ENCODE measurements at places on chromosomes 16 and 17. TPM values are rescaled to one million over a fixed set of nuclear protein-coding genes. Genes with fewer than 3 reads are reported as not detected.

DNA sequence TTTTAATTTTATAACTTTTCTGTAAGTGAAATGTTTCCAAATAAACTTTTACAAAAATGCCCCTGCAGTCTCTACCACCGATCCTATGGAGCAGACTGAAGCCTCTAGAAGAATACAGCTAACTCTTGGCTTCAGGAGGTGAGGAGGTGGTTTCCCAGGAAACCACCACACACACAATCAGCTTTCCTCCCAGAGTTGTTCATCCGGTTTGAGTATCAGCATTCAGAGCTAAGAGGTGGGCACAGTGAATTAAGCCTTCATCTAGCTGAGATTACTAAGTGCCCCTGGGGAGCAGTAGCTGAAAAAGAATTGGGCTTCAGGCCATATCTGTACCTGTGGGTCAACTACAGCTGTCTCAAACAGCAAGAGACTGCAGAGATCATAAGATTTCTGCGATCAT lies 139.7 kb downstream of the AATF start:
- peak overlapping the region; percentile 47 for H3K27ac ChIP-seq
- no peaks in the 10 kb centered on the region for H3K27me3 ChIP-seq
- peaks cover 48% of the 10 kb centered on the region for H3K36me3 ChIP-seq

GRCh38 chr17:50248255-50248654 lies 26.0 kb upstream of the TMEM92 start:
- H3K4me3 ChIP-seq = no peak overlapping the region
- no peaks in the 10 kb centered on the region for H3K36me3 ChIP-seq

DNA sequence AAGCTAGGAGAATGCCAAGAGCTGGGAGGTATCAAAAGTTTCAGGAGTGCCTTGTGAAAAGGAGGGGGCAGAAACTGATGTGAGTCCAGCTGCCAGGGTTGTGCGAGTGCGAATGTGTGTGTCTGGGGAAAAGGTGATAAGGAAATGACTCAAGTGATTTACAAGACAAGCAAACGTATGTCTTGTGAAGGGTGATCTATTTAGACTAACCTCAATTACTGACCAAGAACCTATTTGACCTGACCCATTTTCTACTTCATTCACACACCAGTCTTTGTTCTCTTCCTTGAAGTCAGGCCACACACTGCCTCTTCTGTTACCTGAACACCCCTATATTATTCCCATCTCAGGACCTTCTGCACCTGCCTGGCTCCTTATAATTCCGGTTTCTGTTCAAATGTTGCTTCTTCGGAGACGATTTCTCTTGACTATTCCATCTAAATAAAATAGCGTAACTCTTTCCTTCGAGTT lies 1.0 kb downstream of the GDE1 start:
- peak overlapping the region; percentile 89 for H3K27ac ChIP-seq
- peak; percentile 37 for DNase-seq
- H3K4me3 ChIP-seq = peak overlapping the region; percentile 89
- peaks cover 18% of the 10 kb centered on the region for H3K36me3 ChIP-seq

DNA sequence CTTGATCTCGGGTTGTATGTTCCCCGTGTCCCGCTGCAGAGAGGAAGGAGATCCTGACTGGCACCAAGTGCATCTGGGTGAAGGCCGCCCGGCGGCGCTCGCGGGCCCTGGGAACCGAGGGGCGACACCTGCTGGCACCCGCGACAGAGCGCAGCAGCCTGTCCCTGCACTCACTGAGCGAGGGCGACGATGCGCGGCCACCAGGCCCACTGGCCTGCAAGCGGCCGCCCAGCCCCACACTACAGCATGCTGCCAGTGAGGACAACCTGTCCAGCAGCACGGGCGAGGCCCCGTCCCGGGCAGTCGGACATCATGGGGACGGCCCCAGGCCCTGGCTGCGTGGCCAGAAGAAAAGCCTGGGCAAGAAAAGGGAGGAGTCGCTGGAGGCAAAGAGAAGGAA lies 7.5 kb downstream of the BTBD17 start:
- no peaks in the 10 kb centered on the region for H3K36me3 ChIP-seq
- H3K4me1 ChIP-seq = peaks cover 6% of the 10 kb centered on the region
- H3K27me3 ChIP-seq = peaks cover 55% of the 10 kb centered on the region
- H3K27ac ChIP-seq = no peak overlapping the region

DNA sequence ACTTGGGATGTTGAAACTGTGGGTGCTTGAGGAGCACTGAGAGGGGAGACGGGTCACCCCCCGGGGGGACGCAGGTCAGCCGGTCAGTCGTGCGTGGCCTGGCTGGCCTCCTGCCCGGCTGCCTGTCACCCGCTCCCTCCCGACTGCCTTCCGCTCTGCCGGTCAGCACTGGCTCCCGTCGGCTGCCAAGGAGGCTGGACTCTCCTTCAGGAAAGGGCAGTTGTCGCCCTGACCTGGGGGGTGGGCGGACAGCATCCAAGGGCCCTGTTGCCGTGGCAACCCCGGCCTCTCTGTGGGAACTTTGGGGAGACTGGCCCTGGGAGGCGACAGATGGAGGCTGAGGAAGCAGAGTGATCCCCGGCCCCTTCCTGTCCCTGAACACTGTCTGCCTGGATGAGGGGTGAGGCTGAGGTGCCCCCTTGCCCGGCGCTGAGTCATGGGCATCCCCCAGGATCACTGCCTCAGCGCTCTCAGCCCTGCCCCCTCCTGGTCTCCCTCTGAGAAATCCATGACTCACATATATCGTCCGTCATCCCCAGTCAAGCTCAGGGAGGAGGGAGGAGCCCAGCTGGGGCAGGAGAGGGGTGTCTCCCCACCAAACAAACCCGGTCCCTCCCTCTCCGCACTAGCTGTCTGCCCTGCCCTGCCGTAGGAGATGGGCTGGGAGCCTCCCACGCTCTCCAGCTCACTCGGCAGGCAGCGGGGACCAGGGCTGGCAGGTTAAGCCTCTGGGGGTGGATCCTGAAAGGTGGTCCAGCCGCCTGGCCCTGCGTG lies at the start of gene ADGRG1:
Gene ADGRG1, plus strand, starts transcription at position 623 of the 774 bp plus-strand sequence. CDS start 21,658 bp downstream, outside the sequence.
- DNase-seq = peak; percentile 89
- H3K4me3 ChIP-seq = peak within 1 kb of the TSS; percentile 61
- H3K27me3 ChIP-seq = peaks cover 9% of the 10 kb centered on the region
- H3K4me1 ChIP-seq = peaks cover 14% of the 10 kb centered on the region
- H3K27ac ChIP-seq = peak within 1 kb of the TSS; percentile 57
- H3K36me3 ChIP-seq = no peaks in the 10 kb centered on the region

GRCh38 chr17:50328363-50329325 lies 17.3 kb upstream of the XYLT2 start:
- peaks cover 7% of the 10 kb centered on the region for H3K4me1 ChIP-seq
- H3K4me3 ChIP-seq = no peak overlapping the region
- no peaks in the 10 kb centered on the region for H3K36me3 ChIP-seq

DNA sequence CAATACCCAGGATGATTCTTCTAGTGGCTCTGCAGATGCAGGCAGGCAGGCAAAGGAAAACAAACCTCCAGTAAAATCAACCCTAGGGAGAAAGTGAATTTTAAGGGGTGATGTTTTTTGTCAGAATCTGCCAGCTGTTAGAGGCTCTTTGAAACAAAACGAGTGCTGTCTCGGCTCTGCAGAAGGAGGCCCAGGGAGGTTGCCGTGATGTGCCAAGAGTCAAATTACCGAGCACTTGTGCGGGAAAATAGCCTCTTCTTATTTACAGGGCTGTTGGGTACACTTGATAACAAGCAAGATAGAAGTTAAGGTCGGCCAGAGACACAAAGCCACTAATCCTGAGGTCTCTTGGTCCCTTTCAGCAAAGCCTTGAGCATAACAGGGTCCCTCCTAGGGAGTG lies 68.9 kb upstream of the EEF2KMT start:
- no peaks in the 10 kb centered on the region for H3K36me3 ChIP-seq
- H3K27ac ChIP-seq = no peak overlapping the region

DNA sequence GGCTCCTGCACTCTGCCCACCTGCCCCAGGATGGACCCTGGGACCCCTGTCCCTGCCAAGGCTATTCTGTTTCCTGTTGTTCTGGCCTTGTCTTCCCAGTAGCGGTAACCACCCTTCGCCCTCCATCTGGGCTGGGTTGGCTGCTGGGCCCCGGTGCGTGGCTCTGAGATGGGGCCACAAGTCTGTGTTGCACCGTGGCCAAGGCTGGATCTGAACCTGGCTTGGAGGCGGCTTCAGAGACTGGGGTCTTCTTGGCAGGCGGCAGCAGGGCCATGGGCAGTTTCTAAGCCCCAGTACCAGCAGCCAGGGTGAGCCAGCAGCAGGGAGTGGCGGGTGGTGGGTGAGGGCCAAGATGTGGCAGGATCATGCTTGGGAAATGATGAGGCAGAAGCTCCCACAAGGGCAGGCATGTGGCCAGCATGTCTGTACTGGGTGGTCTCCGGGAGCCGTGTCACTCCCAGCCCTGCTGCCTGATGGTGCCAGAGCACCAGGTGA lies 12.6 kb downstream of the MAP2K3 start:
- H3K4me3 ChIP-seq = no peak overlapping the region
- H3K36me3 ChIP-seq = peaks cover 36% of the 10 kb centered on the region
- peaks cover 7% of the 10 kb centered on the region for H3K4me1 ChIP-seq
- H3K27me3 ChIP-seq = no peaks in the 10 kb centered on the region

GRCh38 chr17:836151-836550 lies 54.0 kb downstream of the MRM3 start:
- no peaks in the 10 kb centered on the region for H3K4me1 ChIP-seq
- H3K27ac ChIP-seq = no peak overlapping the region
- no peaks in the 10 kb centered on the region for H3K36me3 ChIP-seq
- no peak overlapping the region for H3K4me3 ChIP-seq
- DNase-seq = no peak

GRCh38 chr16:51019617-51020016 lies 131.5 kb downstream of the SALL1 start:
- H3K27ac ChIP-seq = no peak overlapping the region
- H3K4me3 ChIP-seq = no peak overlapping the region
- peaks cover 7% of the 10 kb centered on the region for H3K27me3 ChIP-seq
- H3K4me1 ChIP-seq = no peaks in the 10 kb centered on the region
- H3K36me3 ChIP-seq = no peaks in the 10 kb centered on the region

GRCh38 chr16:48434653-48435317 lies 49.6 kb upstream of the SIAH1 start:
- no peak overlapping the region for H3K4me3 ChIP-seq
- no peak for DNase-seq
- H3K27me3 ChIP-seq = no peaks in the 10 kb centered on the region
- H3K27ac ChIP-seq = no peak overlapping the region

- peak; percentile 72 for DNase-seq
- H3K4me1 ChIP-seq = peaks cover 42% of the 10 kb centered on the region
- peak within 1 kb of the TSS; percentile 68 for H3K4me3 ChIP-seq
- H3K27ac ChIP-seq = peak within 1 kb of the TSS; percentile 83
These were observed at the start of gene PIEZO1 for GRCh38 chr16:88785106-88785924. Gene PIEZO1 (minus strand): TSS chr16:88785220. CDS start chr16:88784964, 256 bp downstream.

GRCh38 chr16:51497541-51498211 lies 346.6 kb upstream of the SALL1 start:
- no peak for DNase-seq
- no peaks in the 10 kb centered on the region for H3K36me3 ChIP-seq
- H3K27me3 ChIP-seq = no peaks in the 10 kb centered on the region

DNA sequence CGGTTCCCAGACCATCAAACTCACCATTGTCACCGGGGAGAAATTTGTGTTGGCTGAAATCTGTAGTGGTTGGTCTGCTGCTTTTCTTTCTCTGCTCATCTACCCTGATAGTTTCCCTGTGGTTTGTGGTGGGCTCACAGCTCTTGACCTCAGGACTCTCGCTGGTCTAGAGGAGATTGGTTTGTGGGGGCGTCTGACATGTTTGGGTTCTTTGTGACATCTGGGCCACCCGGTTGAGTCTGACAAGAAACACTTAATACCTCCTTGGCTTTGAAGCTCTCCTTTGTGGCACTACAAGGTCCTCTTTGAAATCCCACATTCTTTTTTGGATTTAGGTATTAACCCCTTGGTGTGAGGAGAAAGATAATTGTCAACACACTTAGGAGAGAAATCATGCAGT lies 662.0 kb downstream of the WWOX start:
- H3K36me3 ChIP-seq = no peaks in the 10 kb centered on the region
- H3K4me3 ChIP-seq = no peak overlapping the region
- H3K27me3 ChIP-seq = no peaks in the 10 kb centered on the region
- H3K27ac ChIP-seq = no peak overlapping the region
- peaks cover 4% of the 10 kb centered on the region for H3K4me1 ChIP-seq

GRCh38 chr17:55648086-55648485 lies 74.6 kb downstream of the TMEM100 start:
- H3K27ac ChIP-seq = no peak overlapping the region
- H3K36me3 ChIP-seq = no peaks in the 10 kb centered on the region
- H3K4me1 ChIP-seq = no peaks in the 10 kb centered on the region
- DNase-seq = no peak
- peaks cover 15% of the 10 kb centered on the region for H3K27me3 ChIP-seq
- no peak overlapping the region for H3K4me3 ChIP-seq

GRCh38 chr16:4505356-4506147 lies 29.4 kb downstream of the HMOX2 start:
- peak overlapping the region; percentile 88 for H3K27ac ChIP-seq
- H3K4me1 ChIP-seq = peaks cover 55% of the 10 kb centered on the region
- DNase-seq = peak; percentile 83
- H3K4me3 ChIP-seq = peak overlapping the region; percentile 37
- peaks cover 24% of the 10 kb centered on the region for H3K36me3 ChIP-seq
- H3K27me3 ChIP-seq = no peaks in the 10 kb centered on the region

GRCh38 chr16:30992931-30993816 lies 8.2 kb downstream of the HSD3B7 start:
- no peak overlapping the region for H3K27ac ChIP-seq
- no peaks in the 10 kb centered on the region for H3K27me3 ChIP-seq
- no peak for DNase-seq
- H3K36me3 ChIP-seq = no peaks in the 10 kb centered on the region

DNA sequence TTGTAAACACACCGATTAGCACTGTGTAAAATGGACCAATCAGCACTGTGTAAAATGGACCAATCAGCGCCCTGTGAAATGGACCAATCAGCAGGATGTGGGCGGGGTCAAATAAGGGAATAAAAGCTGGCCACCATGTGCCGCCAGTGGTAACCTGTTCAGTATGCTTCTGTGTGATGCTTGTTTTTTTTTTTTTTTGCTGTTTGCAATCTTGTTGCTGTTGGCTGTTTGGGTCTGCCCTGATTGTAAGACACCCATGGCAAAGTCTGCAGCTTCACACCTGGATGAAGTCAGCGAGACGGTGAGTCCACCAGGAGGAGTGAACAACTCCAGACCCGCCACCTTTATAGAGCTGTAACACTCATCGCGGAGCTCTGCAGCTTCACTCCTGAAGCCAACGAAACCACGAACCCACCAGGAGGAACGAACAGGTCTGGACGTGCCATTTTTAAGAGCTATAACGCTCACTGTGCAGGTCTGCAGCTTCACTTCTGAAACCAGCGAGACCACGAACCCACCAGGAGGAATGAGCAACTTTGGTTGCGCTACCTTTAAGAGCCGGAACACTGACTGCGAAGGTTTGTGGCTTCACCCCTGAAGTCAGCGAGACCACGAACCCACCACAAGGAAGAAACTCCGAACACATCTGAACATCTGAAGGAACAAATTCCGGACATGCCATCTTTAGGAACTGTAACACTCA lies 85.0 kb upstream of the MED9 start:
- peak overlapping the region; percentile 69 for H3K27ac ChIP-seq
- peaks cover 28% of the 10 kb centered on the region for H3K4me1 ChIP-seq
- DNase-seq = peak; percentile 86
- H3K4me3 ChIP-seq = peak overlapping the region; percentile 69
- peaks cover 5% of the 10 kb centered on the region for H3K27me3 ChIP-seq
- no peaks in the 10 kb centered on the region for H3K36me3 ChIP-seq

The C17orf78 gene
- total RNA-seq = not detected

The SEPTIN1 gene
- total RNA-seq = 169 TPM

The GDPD1 gene
- total RNA-seq = 1.3 TPM

The IL32 gene
- 974 TPM for total RNA-seq

The NECAB2 gene
- not detected for total RNA-seq

The TMEM235 gene
- not detected for total RNA-seq

The KRT23 gene
- not detected for total RNA-seq

The GINS2 gene
- total RNA-seq = 62.9 TPM

The MT1G gene
- total RNA-seq = 35.9 TPM

The SLC5A11 gene
- total RNA-seq = 0.18 TPM

The SLC4A1 gene
- total RNA-seq = not detected

The AARSD1 gene
- total RNA-seq = 54.3 TPM

The GAS2L2 gene
- 0.27 TPM for total RNA-seq

The NUDT7 gene
- total RNA-seq = 6.4 TPM

The KRTAP4-9 gene
- not detected for total RNA-seq
